ELR (cell line): ENCODE measurements at places on chromosomes 7 and 10.

DNA sequence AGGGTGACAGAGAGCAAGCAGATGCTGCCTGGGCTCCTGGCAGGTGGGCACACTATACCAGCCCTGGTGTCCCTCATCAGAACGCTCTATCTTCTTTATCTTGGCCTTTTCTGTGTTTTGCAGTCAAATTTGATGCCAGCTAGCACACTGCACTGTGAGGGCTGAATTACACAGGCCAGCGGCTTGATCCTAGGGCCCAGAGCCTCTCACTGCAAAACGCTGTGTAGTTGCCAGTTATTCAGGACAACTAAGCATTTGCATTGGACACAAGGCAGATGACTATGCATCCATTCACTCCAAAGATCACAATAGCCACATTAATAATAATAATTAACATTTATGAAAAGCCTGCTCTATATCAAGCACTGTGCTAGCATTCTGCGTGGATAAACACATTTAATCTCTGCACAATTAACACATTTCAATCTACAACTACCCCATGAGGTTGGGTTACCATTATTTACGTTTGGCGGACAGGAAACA, 100.3 kb downstream of the PAXIP1 start:
- no peak for DNase-seq

DNA sequence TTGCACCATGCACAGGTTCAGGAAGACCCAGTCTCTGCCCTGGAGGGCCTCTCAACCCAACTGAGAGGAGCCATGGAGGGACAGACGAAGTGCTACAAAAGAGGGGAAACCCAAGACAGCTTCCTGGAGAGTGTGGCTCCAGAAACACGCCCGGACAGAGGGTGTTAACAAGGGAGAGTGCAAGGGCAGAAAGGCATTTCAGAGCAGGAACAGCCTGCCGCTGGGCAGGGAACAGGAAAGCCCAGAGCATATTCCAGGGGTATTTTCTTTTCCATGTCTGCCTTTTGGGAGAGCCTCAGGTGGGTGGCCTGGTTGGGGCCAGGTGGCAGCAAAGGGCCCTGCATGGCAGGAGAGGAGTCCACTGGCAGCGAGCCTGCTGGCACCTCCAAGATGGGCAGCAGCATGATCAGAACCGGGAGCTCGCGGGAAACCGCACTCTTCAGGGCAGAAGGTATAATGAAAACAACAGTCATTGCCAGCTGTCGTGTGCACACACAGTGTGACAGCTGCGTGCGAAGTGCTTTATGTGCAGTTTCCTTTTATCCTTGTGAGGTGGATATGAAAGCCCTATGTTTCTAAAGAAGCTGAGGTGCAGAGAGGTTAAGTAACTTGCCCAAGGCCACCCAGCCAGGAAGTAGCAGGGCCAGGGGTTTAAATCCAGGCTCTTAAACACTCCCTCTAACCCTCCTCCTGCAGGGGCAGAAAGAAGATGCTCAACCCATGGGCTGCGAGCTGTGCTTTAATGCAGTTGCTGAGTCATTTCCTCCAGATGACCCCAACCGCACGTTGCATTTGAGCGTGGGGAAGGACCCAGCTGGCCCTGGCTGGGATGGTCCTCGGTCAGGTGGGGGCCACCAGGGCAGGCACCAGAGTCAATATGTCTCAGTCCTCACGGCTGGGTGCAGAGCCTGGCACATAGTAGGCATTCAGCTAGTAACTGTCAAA, 128.6 kb downstream of the OAT start:
- DNase-seq: peak; percentile 62

DNA sequence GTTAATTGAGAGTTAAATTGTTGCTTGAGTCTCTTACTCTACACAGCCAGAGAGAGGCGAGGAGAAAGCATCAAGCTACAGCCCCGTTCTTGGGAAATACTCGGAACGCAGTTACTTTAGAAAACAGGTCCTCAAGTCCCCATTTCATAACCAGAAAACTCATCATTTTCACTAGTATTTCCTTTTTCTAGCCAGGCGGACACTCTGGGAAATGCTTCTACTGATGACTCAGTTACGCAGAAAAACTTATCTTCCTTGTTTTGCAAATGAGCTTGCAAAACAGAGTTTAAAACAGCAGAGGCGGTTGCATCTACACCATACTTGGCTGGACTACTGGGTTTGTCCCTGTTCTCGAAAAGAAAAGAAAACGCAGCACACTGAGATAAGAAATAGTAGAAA, 111.4 kb upstream of the FGFR2 start:
- DNase-seq: no peak

GRCh38 chr7:130473289-130473688, 18.6 kb upstream of the MEST start:
- no peak for DNase-seq

GRCh38 chr7:116918704-116919103, 34.6 kb upstream of the ST7 start:
- no peak for DNase-seq

- peak; percentile 30 for DNase-seq
Measured at GRCh38 chr7:140923358-140924006, 1.2 kb downstream of the BRAF start.

- no peak for DNase-seq
Measured at GRCh38 chr7:149870274-149870673, 3.5 kb upstream of the ATP6V0E2 start.

- no peak for DNase-seq
Measured at GRCh38 chr7:69702357-69702756, 104.1 kb downstream of the AUTS2 start.

GRCh38 chr7:69342154-69342884, 256.0 kb upstream of the AUTS2 start:
- no peak for DNase-seq

DNA sequence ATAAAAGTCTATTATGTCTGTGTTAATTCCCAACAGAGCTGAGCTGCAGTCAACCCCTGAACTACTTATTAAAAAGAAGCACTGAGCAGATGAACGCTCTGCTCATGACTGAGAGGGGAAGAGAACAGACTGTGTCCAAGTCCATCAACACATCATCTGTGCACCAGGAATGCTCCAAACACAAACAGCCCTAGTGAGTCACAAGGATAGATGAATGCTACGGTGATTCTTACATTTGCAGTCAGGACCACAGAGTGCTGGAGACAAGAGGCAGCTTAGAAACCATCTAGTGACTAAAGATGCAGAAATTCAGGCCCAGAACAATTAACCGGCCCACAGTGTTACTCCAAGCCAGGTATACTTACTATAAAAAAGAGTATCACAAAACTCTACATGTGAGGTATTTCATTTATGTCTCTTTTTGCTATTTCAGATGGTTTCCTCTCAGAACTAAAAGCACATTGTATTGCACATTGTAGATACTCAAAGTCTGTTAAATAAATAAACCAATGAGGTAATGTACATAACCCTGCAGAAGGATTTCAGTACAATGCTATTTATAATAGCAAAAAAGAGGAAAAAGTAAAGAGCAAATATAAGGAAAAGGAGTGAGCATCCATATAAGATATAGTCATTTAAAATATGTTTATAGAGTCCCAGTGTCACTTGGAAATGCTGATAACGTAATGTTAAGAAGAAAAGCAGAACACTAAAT, 159.2 kb downstream of the KCNMA1 start:
- peak; percentile 95 for DNase-seq

GRCh38 chr10:80516506-80517075, 21.1 kb upstream of the SH2D4B start:
- DNase-seq: no peak

DNA sequence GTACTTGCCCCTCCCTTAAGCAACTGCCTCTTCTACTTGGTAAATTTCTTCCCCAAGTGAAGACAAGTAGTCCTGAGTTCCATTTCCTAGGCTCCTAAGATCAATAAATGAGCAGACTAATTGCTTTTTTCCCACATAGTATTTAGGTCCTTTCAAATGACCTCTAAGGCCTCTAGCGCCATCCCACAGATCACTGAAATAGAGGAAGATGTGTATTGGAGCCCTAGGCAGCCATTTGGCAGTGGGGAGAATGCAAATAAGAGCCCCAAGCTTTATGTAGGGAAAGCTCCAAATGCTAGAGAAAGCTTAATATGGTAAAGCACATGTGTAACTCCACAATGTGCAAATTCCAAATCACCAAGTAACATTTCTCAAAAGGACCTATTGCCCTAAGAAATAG, 316.5 kb upstream of the PHF14 start:
- no peak for DNase-seq

DNA sequence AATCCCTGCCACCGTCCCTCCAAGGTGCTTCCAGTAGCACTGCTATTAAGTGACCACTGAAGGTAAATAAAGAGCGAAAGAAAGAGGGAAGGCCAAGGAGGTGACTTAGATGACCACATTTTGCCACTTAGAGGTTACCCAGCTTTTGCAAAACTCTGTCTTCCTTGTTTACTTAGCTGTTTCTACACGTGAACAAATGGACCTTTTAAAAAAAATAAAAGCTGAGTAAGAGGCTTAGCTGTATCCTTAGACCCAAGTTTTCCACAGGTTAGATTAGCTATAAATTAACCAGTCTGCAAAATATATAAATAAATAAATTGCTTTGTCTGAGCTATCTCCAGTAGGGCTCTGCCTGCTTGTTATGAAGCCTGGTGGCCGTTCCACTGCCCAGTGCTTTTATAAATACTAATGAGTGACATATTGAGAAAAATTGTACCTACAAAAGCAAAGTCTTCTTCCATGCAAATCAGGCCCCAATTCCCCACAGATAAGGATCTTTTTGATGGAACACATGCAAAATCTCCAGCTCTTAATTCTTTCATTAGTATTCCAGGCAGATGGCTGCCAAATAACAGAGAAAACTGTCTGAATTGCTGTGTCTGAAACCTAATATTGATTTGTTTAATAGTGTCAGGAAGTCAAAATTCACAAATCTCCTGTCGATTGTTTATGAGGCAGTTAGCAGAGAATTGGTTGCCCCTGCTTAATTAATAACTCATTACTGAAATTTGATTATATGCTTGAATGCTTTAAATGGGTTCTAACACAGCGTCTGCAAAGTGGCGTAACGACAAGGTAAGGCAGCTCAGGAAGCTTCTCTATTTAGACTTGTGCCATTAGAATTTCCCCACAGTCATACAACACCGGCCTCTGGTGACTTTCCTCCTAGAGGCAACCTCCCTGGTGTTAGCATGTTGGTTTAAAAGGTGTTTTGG, 176.7 kb downstream of the EMX2 start:
- DNase-seq: no peak

DNA sequence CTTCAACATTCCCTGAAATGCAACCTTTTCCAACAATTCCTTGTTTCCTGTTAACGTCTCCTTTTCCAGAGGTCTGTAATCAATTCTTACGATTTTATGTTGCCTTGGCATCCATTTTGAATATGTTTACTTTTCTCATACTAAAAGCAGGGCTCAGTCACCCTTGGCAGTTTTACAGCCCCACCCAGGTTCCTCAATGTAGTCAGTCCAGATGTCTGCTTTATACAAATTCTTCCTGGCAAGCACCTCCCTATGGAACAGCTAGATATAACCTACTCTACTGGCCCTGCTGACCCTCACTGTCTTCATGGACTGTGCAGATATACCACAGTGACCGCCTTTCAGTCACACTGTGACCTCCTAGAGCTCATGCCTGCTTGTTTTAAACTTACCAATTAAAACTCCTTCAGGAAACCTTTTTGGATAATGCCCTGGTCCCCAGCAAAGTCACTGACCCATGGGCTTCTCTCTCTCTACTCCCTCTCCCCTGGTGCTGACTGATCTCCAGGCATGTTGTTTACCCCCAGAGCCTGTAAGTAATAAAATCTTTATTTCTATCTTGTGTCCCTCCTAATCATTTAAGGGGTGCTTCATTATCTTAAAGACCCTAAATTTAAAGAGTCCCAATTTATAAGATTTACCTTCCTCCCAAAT, 147.1 kb upstream of the STEAP1 start:
- DNase-seq: no peak

DNA sequence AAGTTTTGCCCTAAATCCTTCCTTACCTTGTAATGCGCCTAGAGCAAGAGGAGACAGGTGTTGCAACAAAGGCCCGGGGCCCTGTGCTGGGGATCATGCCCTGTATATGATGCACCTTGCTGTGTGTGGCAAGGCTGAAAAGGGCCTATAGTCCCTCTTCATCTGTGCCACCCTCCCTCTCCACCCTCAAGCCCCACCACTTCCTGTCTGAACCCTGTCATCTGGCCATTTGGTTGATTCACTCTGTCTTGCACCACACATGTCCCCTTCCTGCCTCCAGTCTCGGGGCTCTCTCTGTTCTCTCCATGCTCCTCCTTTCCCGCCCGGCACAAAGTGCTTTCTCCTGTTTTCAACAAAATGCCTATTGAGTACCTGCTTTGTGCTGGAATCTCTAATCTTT, 11.5 kb upstream of the MALSU1 start:
- no peak for DNase-seq

GRCh38 chr10:59606551-59606961, 103.1 kb downstream of the SLC16A9 start:
- no peak for DNase-seq

- no peak for DNase-seq
Measured at GRCh38 chr7:141557360-141557759, 6.2 kb downstream of the AGK start.

- DNase-seq: peak; percentile 37
Measured at GRCh38 chr7:76296743-76297740, 5.4 kb upstream of the HSPB1 start.

DNA sequence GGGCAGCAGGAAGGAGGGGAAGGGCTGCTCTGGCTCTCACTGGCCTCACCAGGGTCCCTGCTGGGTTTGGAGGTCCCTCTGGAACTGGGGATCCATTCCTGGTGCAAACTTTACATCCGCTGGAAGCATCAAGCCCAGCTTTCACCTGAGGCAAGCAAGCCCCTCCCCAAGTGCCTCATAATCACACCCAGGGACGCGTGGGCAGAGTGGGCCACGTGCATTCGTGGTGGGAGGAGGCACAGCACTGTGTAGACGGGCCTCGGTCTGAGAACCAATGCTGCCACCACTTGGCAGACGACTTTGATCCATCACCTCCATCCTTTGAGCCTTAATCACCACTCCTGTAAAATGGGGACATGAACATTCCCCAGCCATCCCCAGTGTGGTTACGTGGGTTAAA, 74.1 kb downstream of the VWA2 start:
- no peak for DNase-seq

- no peak for DNase-seq
Measured at GRCh38 chr10:48478469-48478868, 126.4 kb downstream of the ARHGAP22 start.

DNA sequence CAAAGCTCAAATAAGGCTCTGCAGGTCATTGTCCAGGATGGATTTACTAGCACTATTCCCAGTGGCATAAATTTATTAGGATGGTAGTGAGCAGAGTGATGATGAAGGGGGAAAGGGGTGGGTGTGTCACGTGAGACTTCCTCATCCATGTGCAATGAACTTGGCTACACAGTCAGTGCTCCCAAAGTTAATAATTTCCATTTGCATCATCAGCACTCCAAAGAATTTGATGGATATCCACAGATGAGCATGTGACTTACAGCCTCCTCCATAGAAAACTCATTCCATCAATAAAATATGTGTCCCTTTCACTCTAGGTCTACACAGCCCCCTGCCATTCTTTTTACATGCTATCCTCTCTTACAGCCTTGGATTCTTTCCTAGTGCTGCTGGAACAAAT, 142.6 kb upstream of the PLPP4 start:
- DNase-seq: no peak

GRCh38 chr10:114600057-114600456, 58.0 kb downstream of the ABLIM1 start:
- no peak for DNase-seq
